NCI-H1694 treated with DMSO at 0.1 percent for 48 hours (cell line): ENCODE measurements at places on chromosomes 12 and 14.
A peak's percentile ranks its signal among the peaks of the same experiment; 100 is the strongest.

DNA sequence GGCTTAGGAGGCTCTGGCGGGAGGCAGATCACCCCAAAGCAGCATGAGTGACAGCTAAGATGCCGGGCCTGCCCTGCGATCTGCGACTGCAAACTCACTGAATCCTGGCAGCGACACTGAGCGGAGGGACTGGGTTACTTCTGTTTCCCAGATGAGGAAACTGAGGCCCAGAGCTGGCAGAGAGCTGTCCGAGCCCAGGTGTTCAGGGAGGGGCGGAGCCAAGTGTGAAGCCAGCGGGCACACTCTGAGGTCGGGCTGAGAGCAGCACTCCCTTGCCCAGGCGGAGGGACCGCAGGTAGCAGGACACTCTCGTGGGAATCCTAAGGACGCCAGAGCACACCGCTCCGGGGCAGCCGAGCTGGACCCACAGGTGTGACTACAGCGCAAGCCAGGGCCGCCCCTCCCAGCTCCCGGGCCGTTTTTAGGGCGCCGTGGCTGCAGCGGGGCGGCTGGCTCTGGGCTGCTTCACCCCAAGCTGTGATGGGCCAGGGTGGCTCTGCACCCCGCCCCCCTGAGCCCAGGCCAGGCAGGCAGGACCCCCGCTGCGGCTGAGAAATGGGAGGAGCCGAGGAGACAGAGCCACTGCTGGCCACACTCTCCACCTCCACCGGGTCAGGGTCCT, 27.4 kb downstream of the MMP17 start:
- DNase-seq = no peak

DNA sequence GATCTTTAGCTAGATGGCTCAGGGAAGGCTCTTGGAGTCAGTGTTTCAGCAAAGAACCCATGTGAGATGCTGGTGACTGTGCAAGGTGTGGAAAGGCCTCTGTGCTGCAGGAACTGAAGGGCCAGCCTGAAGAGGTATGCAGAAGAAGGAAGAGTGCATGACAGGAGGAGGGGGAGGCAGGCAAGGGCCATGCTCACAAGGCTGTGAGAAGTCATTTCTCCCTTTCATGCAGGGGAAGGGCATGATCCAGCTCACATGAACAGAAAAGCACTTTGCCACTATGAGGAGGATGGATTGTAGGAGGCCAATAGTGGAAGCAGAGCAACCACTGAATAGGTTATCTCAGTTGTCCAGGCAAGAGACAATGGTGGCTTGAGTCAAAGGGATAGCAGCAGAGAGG, 83.7 kb downstream of the SSPN start:
- DNase-seq = no peak

DNA sequence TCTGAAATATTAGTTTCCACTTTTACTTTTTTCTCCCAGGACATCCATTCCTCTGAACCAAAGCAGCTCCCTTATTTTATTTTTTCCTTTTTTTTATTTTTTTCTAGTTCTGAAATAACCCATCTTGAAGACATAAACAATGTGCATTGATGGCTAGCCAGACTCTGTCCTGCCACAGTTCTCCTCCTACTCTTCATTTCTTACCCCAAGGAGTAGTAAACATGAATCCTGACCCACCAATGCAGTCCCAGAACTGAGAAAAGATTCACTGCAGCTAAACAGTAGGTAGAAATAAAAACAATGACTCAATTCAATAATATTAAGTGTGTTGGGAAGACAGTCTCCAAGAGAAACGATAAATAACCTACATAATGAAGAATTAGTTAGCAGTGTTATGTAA, 65.7 kb upstream of the NOVA1 start:
- no peak for DNase-seq

DNA sequence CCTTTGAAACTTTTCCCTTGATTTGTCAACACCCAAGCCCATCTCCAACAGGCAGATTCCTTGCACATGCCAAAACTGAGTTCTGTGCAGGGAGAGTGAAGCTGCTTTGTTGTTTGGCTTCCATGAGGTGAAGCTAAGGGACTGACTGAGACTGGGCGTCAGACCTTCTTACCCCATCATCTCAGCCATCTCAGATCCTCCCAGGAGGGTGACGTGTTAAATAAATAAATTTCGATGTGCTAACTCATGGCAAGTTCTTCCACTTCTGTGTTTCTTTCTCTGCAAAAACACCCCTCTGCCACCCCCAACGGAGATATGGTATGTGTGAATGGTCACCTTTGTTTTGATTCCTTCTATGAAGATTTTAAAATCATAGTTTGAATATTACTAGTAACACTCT, 17.8 kb downstream of the UTP20 start:
- DNase-seq = no peak

GRCh38 chr12:129245769-129246168, 392.5 kb downstream of the GLT1D1 start:
- DNase-seq = no peak

- no peak for DNase-seq
These were observed 193.1 kb upstream of the FSCB start for GRCh38 chr14:44700184-44700583.

- DNase-seq = no peak
These were observed 1.4 kb upstream of the PWP1 start for GRCh38 chr12:107684029-107684795.

- no peak for DNase-seq
These were observed 35.5 kb downstream of the BORCS5 start for GRCh38 chr12:12392413-12392812.

DNA sequence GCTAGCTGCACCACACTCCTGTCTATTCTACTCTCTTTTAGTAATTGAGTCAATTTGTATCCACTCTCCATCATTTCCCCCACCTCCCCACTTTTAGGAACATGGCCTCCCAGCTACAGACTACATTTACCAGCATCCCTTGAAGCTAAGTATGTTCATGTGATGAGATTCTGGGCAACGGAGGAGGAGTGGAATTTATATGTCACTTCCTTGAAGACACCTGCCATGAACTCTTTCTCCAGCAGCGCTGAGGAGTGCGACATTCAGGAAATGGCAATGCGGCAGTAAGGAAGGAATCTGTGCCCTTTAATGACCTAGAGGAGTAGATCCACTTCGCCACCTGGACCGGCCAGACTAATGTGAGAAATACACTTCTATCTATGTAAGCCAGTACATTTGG, 243.7 kb upstream of the DIO2 start:
- no peak for DNase-seq

DNA sequence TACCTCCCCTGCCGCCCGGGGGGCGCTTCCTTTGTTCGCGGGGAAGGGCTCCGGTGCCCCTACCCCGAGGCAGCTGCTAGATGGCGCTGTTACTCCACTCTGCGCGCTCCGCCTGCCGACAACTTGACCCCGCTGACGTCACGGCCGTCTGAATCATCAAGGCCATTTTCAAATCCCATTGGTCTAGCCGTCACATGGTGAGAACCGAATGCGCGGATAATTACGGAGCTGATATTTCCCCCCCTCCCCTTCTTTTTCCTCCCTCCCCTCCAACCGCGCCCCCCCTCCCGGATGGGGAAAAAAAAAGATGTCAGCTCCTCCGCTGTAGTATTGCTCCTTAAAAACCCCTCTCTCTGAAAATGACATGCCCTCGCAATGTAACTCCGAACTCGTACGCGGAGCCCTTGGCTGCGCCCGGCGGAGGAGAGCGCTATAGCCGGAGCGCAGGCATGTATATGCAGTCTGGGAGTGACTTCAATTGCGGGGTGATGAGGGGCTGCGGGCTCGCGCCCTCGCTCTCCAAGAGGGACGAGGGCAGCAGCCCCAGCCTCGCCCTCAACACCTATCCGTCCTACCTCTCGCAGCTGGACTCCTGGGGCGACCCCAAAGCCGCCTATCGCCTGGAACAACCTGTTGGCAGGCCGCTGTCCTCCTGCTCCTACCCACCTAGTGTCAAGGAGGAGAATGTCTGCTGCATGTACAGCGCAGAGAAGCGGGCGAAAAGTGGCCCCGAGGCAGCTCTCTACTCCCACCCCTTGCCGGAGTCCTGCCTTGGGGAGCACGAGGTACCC, at the start of gene HOXC10:
Gene HOXC10 (plus strand): TSS at position 246 of the 791 bp plus-strand sequence. CDS start 114 bp downstream, at position 360.
- DNase-seq = peak; percentile 92

GRCh38 chr12:12899530-12900380, 8.4 kb downstream of the GPRC5A start:
- no peak for DNase-seq

- DNase-seq = no peak
These were observed 62.7 kb upstream of the FBRSL1 start for GRCh38 chr12:132427174-132427768.

GRCh38 chr12:131452444-131452860, 258.4 kb upstream of the SFSWAP start:
- DNase-seq = no peak

DNA sequence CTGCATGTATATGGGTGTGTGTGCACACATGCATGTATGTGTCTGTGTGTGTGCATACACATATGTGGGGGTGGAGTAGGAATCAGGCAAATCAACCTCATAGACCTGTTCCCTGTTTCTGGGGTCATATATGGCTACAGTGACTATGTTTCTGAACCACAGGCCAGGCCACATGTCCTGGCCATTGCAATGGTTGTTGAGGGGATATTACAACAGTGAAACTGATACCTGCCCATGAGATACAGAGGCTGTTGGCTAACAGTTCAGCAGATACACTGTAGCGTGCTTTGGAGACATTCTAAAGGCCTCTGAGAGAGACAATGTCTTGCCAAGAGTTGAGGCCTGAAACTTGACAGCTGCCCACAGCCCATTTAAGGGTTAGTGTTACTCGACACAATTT, 47.3 kb upstream of the FOS start:
- DNase-seq = no peak

DNA sequence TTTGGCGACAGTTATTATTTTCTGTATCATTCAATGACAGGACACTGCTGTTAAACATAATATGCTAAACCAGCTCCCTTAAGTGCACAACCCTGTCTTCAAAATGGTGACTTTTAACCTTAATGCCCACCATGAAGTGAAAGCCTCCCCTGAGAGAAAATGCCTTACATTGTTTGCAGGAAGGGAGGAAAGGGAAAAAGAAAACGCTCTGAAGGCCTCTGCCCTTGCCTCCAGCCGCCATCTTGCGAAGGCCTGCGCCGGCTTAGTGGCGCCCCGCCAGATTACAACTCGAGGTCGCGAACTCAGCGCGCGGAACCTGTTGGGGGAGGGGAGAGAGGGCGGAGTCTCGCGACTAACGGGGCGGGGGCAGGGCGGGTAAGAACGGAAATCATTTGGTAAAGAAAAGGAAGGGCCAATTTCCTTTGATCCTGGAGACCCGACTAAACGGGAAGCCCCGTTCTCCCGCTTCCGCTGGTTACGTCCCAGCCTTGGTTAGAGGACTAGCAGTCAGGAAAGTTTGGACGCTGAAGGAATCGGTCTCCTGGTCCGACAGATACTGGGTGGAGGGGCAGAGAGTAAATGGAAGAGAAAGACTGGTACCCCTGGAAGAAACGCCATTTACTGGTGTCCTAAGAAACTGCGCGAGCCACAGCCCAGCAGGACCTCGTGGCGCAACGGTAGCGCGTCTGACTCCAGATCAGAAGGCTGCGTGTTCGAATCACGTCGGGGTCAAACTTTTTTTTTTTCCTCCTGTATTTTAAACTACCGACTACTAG, 11.6 kb upstream of the TMPO start:
- peak; percentile 94 for DNase-seq

- no peak for DNase-seq
These were observed 16.0 kb downstream of the MEG3 start for GRCh38 chr14:100841761-100842403.

DNA sequence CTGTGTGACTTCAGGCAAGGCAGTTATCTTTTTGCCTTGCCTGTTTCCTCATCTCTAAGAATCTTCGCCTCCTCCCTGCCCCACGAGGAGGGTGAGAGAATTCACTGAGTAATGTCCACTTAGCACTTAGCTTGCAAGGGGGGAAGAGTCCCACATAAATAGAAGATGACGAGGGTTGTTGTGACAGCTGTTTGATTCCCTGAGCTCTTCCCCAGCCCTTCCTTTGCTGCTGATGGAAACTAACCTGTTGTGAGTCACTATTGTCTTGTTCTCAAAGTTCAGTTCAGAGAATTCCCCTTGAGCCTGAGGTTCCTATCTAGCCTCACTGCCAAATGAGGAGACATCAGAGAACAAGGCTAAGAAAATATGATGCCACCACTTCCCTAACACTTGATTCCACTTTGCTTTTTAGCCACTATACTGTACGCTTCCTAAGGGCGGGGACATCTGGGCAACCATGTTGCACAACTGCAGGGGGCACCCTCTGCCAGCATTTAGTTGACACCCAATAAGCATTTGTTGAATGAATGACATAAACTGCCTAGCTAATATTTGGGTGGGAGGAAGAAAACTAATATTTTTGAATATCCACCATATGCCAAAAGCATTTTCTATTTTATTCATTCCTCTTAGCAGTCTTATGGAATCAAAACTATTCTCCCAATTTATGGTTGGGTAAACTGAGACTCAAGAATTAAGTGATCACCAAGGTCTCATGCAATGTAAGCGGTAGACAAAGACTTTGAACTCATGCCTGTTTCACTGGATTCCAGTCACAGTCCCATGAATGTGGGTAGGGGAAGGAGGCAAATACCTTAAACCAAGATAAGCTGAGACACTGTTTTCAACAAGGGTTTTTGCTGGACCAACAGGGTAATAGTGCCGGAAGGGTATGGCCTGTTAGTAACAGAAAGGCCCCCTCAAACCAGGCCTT, 77.6 kb downstream of the ZFP36L1 start:
- DNase-seq = no peak

DNA sequence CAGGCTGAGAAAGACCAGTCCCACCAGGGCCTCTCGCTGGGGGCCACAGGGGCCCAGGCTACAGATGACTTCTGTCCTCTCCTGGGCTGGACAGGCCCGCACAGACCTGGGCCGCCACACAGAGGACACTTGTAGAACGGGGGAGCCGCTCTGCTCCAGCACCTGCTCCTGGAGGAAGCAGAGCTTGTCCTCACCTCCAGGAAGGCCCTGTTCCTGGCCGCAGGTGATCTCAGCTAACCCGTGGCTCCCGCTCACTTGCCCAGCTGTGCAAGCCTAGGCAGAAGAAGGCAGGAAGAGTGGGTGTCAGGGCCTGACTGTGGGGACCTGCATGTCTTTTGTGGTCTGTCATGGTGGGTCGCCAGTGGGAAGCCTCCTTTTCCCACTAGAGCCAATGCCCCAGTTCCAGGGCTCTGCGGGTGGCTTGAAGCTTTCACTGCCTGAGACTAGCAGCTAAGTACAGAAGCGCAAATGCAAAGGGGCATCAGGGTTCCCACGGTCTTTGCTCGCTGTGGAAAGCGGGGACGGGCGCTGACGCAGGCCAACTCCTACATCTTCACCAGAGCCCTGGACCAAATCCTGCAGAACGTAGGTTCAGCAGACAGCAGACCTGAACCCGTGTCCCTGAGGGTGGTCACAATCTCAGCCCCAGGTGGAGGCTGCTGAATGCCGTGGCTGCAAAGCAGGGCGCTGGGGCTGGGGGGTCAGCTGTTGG, 8.8 kb upstream of the CEP170B start:
- DNase-seq = no peak

- peak; percentile 84 for DNase-seq
These were observed 16.1 kb upstream of the KRT73 start for GRCh38 chr12:52634266-52635056.

- DNase-seq = no peak
These were observed 415.2 kb upstream of the OR4E1 start for GRCh38 chr14:22088614-22089342.
